ENCODE measurements at places on chromosomes 5 and 9. TPM values are rescaled to one million over a fixed set of nuclear protein-coding genes. Genes with fewer than 3 reads are reported as not detected.

Gene ROPN1L
- 1.9 TPM for polyA plus RNA-seq

DNA sequence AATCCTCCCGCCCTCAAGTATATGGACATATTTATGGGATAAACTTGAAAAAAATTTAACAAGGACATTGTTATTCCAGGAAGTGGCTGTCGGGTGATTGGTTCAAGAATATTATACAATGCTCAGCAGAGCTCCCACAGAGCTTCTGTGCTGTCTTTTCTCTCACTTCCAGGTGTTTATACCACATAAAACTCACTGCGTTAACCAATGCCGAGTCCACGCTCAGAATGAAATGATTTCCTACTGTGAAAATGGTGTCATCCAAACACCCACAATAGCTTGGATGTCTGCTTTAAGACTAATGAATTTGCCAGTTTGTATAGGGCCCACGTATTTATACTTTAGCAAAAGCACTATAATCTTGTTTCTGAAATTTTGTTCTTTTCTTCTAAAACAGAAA lies 368.2 kb downstream of the NDUFS4 start:
- no peaks in the 10 kb centered on the region for H3K36me3 ChIP-seq
- H3K4me1 ChIP-seq: no peaks in the 10 kb centered on the region
- DNase-seq: no peak
- H3K4me3 ChIP-seq: no peak overlapping the region
- no peaks in the 10 kb centered on the region for H3K27me3 ChIP-seq

Gene SQSTM1
- polyA plus RNA-seq: 125 TPM

Gene CNTFR
- polyA plus RNA-seq: not detected

- H3K4me1 ChIP-seq: no peaks in the 10 kb centered on the region
- H3K27me3 ChIP-seq: no peaks in the 10 kb centered on the region
- H3K4me3 ChIP-seq: no peak overlapping the region
- no peak overlapping the region for H3K27ac ChIP-seq
- no peak for DNase-seq
These were observed 71.0 kb downstream of the PGM5 start for GRCh38 chr9:68427216-68427977.

DNA sequence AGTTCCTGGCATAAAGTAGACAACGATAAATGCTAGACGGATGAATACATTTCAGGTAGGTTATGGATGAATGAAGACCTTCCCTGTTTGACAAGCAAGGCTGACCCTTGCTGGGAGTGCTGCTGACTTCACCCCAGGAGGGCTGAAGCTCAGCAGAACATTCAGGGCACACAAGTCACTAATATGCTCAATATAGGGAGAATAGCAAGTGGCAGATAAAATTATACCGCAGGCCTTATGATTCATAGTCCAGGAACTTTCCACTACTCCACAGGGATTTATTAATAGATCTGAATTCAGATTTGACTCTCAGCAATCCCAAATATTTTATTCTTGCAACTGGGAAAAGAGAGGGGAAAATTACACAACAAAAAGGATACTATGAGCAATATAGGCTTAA lies 38.2 kb upstream of the GRAMD2B start:
- no peaks in the 10 kb centered on the region for H3K36me3 ChIP-seq
- no peaks in the 10 kb centered on the region for H3K27me3 ChIP-seq
- no peak overlapping the region for H3K4me3 ChIP-seq
